ENCODE measurements at places on chromosomes 3 and 15.

DNA sequence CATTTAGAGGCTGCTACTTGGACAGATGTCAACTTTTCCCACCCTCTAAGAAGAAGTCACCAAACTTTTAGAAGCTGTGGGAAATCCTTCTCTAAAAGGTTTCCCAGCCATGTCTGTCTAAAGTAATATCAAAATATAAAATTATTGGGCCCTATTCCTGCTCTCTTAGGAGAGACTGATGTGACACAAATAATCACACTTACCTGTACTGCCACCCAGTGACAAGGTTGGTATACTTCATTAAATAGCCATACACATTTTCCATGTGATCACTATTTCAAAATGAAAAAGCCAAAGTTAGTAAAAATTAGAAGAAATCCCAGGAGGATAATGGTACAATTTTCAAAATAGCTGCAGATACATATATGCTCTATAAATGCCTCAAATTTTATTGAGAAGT is 12.6 kb downstream of the OSBPL11 start:
- DNase-seq: no peak

- no peak for DNase-seq
Measured at GRCh38 chr3:197289726-197290125, 8.7 kb downstream of the DLG1 start.

GRCh38 chr3:177713928-177714900 is 516.9 kb upstream of the TBL1XR1 start:
- no peak for DNase-seq

DNA sequence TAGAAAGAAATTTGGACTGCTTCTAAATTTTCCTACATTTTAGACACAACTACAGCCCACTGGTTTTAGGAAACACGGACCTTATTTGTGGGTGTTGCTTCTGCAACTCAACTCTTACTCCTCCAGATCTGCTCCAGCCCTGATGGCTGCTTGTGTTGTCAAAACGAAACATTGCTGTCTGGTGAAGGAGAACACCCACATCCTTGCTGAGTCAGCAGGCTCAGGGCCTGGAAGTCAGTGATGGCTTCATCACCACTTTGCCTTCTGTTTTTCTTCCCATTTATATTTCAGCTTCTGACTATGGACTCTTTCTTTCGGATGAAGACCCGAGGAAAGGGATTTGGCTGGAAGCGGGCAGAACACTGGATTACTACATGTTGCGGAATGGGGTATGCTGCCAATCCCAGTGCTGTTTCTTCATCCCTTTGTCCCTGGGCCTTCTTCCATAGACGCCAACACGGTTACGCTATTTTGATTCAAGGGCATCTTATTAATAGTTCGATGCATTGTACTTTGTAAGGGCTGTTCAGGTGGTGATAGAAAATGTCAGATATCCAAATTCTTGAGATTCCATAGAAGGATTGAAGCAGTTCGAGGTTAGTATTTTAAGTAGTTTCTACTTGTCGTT is 392.6 kb upstream of the TPM1 start:
- DNase-seq: no peak

DNA sequence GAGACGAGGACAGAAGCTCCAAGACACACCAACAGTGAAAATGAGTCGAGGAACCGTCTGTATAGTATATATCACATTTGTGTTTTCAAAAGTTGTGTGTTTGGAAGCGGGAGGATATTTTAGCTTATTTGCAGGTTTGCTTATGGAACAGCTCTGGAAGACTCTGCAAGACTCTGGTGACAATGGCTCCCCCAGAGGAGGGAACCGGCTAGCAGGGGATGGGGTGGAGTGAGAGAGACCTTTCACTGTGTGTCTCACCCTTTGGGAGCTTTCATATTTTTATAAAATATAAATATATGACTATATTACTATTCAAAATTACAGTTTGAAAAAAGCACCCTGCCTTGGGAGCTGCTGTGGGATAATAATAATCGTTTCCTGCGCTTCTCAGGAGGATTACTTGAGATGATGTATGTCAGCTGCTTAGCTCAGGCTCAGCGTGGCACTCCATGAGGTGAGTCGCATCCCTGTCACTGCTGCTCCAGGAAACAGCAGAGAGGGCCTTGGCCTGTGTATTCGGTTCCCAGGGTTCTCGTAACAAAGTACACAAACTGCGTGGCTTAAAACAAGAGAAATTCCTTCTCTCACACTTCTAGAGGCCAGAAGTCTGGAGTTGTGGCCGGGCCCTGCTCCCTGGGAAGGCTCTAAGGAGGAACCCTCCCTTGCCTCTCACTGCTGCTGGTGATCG is 183.9 kb downstream of the FAM43A start:
- no peak for DNase-seq

GRCh38 chr3:74267131-74267530 is 347.3 kb downstream of the CNTN3 start:
- DNase-seq: no peak

- DNase-seq: no peak
Measured at GRCh38 chr3:148938936-148939335, 52.4 kb upstream of the GYG1 start.

DNA sequence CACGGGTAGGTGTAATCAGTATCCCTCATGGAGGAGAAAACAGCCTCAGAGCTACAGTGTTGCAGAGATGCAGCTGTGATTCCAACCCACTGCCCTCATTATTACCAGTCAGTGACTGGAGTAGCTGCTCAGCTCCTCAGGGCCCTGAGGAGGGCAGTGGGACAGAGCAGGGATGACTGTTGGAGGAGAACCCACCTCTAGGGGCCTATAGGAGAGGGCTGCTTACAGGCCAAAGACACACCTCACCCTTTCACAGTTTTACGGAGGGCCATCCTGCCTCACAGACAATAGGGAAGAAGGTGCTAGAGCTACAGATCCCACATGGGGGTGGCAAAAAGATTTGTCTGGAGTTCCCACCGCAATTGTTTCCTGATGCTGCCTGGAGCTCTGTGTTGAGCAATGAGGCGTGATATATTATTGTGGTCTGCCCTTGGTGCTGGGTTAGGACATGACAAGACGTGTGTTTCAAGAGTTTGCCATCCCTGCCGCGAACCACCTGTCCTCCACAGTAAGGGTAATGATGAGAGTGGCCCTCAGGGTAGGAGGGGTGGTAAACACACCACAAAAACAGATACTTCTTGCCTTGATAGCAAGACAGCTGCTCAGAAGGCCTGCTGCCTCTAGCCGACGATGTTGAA is 140.5 kb upstream of the TPM1 start:
- DNase-seq: no peak

DNA sequence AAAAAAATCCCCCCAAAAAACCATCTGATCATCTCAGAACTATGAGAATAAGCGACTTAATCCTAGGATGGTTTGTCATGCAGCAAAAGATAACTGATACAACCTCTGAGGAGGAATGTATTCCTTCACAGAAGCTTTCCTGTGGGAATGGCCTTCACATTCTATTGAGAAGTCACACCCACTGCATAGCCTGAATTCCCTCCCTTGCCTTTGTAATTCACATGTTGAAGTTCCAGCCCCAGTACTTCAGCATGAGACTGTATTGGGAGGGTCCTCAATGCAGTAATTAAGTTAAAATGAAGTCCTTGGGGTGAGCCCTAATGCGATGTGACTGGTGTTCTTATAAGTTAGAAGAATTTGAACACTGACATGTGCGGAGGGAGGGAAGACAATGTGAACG is 395.2 kb downstream of the TUSC7 start:
- DNase-seq: no peak

DNA sequence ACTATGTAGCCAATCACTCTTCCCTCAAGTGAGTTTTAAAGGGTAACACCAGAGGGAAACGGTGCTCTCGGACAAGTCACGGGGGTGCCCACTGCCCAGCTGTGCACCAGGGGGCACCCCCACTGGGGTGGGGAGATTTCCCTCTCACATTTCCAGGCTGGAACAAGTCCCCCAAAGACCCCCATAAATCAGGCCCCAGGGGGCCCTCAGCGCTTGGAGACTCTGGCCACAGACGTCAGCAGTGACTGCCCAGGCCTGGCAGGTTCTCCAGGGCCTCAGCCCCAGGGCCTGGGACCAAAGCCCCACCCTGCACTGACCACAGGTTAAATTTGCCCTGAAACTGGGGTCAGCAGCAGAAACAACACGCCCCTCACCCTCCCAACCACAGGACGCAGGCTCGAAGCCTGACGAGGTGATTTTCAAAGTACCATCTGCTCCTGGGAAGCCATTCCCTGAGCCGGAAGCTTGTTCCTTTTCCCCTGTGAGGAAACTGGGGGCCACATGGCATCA is 17.0 kb downstream of the XXYLT1 start:
- DNase-seq: no peak

- no peak for DNase-seq
Measured at GRCh38 chr3:182487143-182487542, 306.2 kb upstream of the ATP11B start.

DNA sequence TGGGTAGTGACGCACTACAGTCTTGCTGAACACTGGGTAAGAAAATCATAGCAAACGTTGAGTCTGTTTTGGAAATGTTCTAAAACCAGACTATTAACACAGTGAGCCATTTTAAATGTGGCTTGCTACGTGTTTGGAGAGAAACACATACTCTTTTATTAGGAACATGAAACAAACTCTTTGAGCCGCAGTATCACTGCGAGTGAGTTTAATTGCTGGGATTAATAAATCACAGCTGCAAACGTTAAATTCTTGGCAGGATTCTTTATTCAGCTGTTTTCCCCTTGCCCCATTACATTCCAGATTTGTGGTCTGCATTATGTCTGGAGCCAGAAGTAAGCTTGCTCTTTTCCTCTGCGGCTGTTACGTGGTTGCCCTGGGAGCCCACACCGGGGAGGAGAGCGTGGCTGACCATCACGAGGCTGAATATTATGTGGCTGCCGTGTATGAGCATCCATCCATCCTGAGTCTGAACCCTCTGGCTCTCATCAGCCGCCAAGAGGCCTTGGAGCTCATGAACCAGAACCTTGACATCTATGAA is 33.6 kb downstream of the BTD start:
- no peak for DNase-seq

DNA sequence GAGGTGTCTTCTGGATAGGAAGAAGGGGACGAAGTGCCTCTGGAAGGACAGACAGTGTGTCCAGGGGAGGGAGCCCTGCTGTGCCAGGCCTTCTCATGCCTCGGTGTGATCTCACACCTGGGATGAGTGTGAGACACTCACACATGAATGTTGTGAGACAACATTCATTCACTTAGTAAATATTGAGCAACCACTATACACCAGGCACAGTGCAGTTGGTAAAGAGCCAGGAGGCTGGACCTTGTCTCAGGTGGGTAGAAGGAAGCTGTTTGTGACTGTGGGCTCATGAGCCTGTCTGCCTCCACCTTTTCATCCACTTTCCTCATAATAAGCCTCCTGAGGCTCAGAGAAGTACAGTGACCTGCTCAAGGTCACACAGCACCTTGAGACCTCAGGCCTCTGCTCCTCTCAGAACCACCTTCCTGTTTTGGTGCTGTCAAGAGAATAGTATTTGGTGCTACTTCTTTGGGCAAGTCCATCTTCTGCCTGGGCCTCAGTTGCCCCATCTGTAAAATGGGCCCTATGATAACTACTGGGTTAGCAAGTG is 20.9 kb downstream of the SLC6A6 start:
- no peak for DNase-seq

GRCh38 chr3:129205109-129205832 is 21.6 kb upstream of the CNBP start:
- DNase-seq: no peak

DNA sequence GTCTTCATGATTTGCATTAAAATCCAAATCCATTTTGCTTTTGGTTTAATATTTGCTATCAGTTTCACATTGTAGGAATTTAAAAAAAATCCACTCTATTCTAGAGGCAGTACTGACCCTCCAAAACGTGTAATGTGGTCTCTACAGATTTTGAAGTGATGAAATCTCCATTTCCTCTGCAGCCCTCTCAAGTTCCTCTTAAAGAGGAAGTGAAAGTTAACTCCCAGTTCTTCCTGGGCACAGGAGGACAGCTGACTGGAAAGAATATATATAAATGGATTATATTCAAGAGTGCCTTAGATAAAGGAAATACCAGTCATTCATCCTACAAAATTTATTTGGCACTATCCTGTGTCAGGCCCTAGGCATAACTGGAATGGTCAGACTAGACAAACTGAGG is 83.5 kb upstream of the PLCL2 start:
- DNase-seq: no peak

DNA sequence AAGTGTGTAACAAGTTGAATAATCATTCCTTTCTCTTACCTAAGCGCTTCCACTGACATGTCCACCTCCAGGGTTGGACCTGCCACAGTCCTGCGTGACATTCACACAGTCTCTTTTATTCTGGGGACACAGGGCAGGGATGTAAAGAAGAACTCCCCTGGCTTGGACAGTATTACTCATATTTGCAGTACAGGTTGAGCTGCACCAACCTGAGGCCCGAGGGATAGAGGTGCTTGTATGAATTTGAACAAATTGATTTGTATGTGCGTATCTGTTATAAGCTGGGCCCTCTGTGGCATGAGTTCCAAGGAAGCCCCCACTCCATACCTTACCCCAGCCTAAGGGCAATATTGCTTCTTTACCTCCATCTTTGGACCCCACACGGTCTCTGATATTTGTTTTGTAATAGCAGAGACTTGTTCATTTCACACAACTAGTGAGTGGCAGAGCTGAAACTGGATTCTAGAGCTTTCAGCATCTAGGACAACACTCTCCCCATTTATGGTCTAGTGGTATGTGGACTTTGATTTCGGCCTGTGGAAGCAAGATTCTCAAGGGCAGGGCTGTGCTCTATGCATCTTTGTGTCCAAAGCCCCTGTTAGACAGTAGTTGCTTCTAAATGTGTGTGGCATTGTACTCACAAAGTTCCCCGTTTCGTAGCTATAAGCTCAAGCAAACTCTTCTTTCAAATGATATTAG is 39.2 kb downstream of the FAH start:
- DNase-seq: no peak

- no peak for DNase-seq
Measured at GRCh38 chr3:79148786-79149185, 619.0 kb downstream of the ROBO1 start.

DNA sequence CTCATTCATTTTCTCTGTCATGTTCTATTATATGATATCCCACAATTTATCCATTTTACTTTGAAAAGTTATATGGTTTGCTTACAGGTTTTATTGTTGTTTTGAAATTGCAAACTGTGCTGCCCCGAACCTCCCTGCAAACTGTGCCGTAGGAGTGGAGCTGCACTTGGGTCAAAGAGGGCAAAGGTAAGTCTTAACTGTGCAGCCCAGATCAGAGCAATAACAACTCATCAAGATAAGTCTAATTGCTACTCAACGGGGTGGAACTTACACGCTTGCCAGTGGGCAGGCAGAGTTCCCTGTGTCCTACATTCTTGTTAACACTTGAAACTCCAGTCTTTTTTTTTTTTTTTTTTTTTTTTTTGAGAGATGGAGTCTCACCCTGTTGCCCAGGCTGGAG is 33.2 kb downstream of the ZDHHC19 start:
- DNase-seq: no peak

- DNase-seq: no peak
Measured at GRCh38 chr15:77391372-77391951, 28.4 kb downstream of the PEAK1 start.
